ENCODE measurements at places on chromosomes 5 and 9. TPM values are rescaled to one million over a fixed set of nuclear protein-coding genes. Genes with fewer than 3 reads are reported as not detected.

UBE2QL1 gene
- total RNA-seq: not detected

NR2F1-AS1 gene
- 2.7 TPM for total RNA-seq

HRCT1 gene
- 60.2 TPM for total RNA-seq

SPATA31A1 gene
- total RNA-seq: not detected

DNA sequence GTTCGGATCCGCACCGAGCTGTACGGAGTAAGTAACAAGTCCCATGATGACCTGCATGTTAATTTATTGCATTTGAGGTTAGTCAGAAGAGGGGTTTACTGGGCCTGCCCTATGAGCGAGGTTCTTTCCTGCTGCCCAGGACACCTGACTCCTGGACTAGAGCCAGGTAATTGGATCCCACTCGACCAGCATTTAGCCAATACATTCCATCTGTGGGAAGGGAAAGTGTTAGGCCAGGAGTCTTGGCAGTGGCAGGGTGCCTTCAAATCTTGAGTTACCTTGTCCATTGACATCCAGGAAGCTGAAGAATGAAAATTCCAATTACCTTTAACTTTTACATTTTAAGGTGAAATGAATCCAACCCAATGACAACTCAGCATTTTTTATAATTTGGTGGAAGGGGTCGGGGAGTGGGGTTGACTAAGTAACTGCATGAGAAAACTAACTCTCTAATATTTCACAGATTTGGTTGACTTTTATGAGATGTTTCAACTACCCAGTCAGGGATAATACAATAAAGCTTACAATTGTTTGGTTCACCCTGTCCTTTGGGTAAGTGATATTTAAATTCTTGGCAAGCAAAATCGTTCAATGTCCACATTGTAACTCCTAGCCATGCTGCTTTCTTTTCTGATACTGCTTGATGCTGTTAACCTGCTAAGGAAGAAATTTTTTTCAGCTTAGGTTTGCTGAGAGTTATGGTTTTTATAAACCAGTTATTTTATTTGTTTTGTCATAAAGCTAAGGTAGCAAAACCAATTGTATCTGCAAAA, 111.6 kb upstream of the IQGAP2 start:
- peak overlapping the region; percentile 32 for H3K27ac ChIP-seq
- no peaks in the 10 kb centered on the region for H3K27me3 ChIP-seq
- DNase-seq: no peak
- H3K4me3 ChIP-seq: no peak overlapping the region
- no peaks in the 10 kb centered on the region for H3K4me1 ChIP-seq
- H3K36me3 ChIP-seq: no peaks in the 10 kb centered on the region

DNA sequence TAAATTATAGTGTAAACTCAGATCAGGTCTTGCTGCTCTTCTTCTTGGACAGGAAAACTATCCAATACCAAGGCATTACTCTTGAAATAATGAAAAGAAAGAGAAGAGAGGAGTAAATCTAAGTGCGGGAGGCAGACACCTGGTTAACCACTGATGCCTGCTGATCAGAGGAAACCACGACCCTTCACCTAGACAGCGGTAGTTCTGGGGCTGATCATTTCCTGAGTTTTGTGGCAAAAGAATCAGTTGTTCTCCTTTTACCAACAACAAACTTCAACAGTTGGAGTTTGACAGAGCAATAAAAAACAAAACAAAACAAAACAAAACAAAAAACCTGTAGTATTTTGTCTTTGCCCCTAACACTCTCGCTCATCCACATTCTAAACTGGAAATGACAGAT, 3.0 kb downstream of the RLN1 start:
- H3K27ac ChIP-seq: no peak overlapping the region
- no peaks in the 10 kb centered on the region for H3K4me1 ChIP-seq
- H3K4me3 ChIP-seq: no peak overlapping the region
- DNase-seq: no peak
- no peaks in the 10 kb centered on the region for H3K27me3 ChIP-seq

- no peak overlapping the region for H3K27ac ChIP-seq
- no peaks in the 10 kb centered on the region for H3K27me3 ChIP-seq
- DNase-seq: no peak
- H3K4me1 ChIP-seq: no peaks in the 10 kb centered on the region
- H3K4me3 ChIP-seq: no peak overlapping the region
Measured at GRCh38 chr5:3222924-3223323, 372.7 kb upstream of the IRX1 start.

GRCh38 chr5:87313216-87313615, 45.5 kb downstream of the RASA1 start:
- H3K27me3 ChIP-seq: no peaks in the 10 kb centered on the region
- H3K27ac ChIP-seq: no peak overlapping the region
- no peaks in the 10 kb centered on the region for H3K4me1 ChIP-seq
- H3K4me3 ChIP-seq: no peak overlapping the region

GRCh38 chr5:157143127-157143971, 684 bp upstream of the MED7 start:
- peak; percentile 44 for DNase-seq
- peak overlapping the region; percentile 42 for H3K4me3 ChIP-seq
- H3K36me3 ChIP-seq: no peaks in the 10 kb centered on the region
- H3K4me1 ChIP-seq: peaks cover 7% of the 10 kb centered on the region

DNA sequence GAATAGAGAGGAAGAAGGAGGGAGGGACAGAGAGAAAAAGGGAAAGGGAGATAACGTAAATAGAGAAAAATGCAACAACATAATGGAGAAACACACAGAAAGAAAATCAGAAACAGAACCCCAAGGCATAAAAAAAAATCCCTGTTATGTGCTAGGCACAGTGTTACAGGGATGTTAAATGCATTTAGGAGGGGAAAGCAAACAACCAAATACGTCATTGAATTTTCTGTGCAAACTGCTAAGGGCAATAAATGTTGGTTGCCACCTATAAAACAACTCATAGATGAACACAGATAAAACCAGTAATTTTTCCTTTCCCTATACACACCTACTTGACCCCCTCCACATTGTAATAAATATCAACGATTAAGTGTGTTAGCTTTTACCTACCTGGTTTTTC, 51.3 kb upstream of the ASTN2 start:
- H3K27me3 ChIP-seq: no peaks in the 10 kb centered on the region
- H3K36me3 ChIP-seq: no peaks in the 10 kb centered on the region
- H3K27ac ChIP-seq: no peak overlapping the region
- DNase-seq: no peak
- H3K4me1 ChIP-seq: no peaks in the 10 kb centered on the region

DNA sequence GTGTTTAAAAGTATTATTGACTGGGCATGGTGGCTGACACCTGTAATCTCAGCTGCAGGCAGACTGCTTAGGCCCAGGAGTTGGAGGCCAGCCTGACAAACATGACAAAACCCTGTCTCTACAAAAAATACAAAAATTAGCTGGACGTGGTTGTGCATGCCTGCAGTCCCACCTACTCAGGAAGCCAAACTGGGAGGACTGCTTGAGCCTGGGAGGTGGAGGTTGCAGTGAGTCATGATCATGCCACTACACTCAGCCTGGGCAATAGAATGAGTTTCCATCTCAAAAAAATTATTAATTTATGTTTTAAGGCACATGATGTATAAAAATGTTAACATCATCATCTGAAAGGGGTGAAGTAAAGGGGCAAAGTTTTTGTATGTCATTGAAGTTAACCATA, 49.7 kb upstream of the FNIP1 start:
- H3K27ac ChIP-seq: no peak overlapping the region
- no peaks in the 10 kb centered on the region for H3K36me3 ChIP-seq
- H3K4me1 ChIP-seq: no peaks in the 10 kb centered on the region
- no peak for DNase-seq

DNA sequence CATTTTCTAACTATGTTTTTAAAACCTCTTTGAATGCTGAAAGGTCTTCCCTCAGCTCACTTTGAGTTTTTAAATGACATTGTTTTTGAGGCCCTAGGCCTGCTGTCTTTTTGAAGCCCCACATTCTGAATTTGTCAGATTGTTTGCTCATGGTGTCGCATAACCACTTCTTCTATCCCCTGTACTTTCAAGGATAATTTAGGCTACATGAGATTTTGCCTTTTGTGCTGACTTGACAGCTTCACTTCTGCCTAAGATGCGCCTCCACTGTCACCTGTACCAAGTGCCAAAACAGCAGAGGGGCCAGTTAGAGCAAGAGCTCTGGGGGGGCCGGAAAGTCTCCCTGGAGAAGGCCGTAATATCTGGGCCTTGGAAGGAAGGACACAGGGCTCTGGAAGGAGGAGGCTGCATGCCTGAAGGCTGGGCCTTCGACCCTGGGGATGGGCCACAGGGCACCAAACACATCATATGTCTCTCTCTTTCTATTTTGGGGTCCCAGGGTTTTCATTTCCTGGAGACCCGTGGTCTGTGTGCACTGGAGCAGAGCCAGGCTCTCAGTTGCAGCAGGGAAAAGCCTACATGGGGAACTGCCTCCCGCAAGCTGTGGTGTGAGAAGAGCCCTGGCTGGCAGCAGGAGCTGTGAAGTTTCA, 49.1 kb downstream of the NDST1 start:
- no peak for DNase-seq
- no peak overlapping the region for H3K27ac ChIP-seq
- peaks cover 11% of the 10 kb centered on the region for H3K36me3 ChIP-seq
- no peaks in the 10 kb centered on the region for H3K27me3 ChIP-seq
- H3K4me1 ChIP-seq: no peaks in the 10 kb centered on the region
- no peak overlapping the region for H3K4me3 ChIP-seq

DNA sequence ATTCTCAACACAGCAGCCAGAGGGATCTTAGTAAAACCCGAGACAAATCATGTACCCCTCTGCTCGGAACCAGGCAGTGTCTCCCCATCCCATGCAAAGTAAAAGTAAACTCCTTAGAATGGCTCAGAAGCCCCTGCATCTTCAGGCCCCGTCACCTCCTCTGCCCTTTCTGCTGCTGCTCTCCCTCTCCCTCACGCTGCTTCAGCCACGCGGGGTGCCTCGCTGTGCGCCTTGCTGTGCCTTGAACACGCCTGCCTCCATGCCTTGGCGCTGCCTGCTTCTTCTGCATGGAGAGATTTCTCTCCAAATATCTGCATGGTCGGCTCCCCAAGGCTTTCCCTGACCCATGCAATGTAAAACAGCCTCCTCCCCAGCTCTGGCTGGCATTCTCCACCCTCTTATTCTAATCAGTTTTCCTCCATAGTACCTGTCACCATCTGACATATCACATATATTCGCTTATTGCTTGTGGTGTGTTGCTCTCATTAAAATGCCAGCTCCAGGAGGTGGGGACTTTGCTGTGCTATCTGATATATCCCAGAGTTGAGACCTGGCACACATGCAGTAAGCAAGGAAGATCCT, 8.0 kb downstream of the GPRIN1 start:
- H3K4me1 ChIP-seq: peaks cover 5% of the 10 kb centered on the region
- peaks cover 8% of the 10 kb centered on the region for H3K27me3 ChIP-seq
- no peaks in the 10 kb centered on the region for H3K36me3 ChIP-seq

GRCh38 chr5:30930736-30931135, 262.8 kb upstream of the CDH6 start:
- H3K27ac ChIP-seq: no peak overlapping the region
- H3K36me3 ChIP-seq: no peaks in the 10 kb centered on the region
- H3K4me3 ChIP-seq: no peak overlapping the region
- H3K4me1 ChIP-seq: no peaks in the 10 kb centered on the region

- no peak overlapping the region for H3K27ac ChIP-seq
- no peaks in the 10 kb centered on the region for H3K36me3 ChIP-seq
- DNase-seq: no peak
- H3K4me3 ChIP-seq: no peak overlapping the region
- peaks cover 6% of the 10 kb centered on the region for H3K4me1 ChIP-seq
Measured at GRCh38 chr9:92467041-92467440, 15.3 kb downstream of the ASPN start.

GRCh38 chr5:1875843-1876659, 6.7 kb downstream of the IRX4 start:
- no peaks in the 10 kb centered on the region for H3K4me1 ChIP-seq
- H3K27ac ChIP-seq: no peak overlapping the region
- H3K27me3 ChIP-seq: peaks cover 99% of the 10 kb centered on the region
- DNase-seq: no peak
- H3K36me3 ChIP-seq: no peaks in the 10 kb centered on the region

DNA sequence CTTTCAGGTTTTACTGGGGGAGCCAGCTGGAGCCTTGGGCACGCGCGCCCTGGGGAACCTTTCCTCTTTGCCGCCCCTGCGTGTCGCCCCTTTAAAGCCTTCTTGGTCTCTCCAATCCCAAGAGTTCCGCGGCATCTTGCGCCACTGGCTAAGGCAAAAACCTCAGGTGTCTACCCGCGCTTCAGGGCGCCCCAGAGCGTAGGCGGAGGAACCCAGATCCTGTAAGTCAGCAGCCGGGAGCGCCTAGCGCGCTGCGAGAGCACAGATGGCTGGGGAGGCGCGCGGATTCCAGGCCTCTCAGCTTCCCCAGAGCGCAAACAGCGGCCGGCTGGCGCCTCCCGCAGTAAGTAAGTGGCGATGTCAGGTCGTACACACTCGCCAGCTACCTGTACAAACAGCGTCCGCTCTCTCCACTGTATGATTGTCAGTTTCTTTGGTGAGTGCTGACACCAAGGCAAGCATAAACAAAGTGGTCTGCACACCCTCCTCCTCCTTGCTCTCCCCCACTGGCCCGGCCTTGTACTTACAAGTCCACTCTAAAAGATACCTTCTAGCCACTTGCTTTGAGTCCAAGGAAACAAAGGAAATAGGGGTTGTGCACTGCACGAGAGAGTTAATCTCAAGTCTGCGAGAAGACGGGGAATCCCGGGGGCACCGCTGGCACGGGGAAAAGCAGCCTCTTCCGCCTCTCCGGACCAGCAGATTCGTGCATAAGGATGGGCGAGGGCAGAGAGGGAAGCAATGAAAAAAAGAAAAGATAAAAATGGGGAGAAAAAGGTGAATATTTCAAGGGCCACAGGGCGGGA, 2.9 kb downstream of the HTR1A start:
- no peaks in the 10 kb centered on the region for H3K36me3 ChIP-seq
- peaks cover 42% of the 10 kb centered on the region for H3K27me3 ChIP-seq
- no peak overlapping the region for H3K4me3 ChIP-seq
- no peak overlapping the region for H3K27ac ChIP-seq

GRCh38 chr5:7742241-7742656, 108.7 kb downstream of the CFAP90 start:
- no peaks in the 10 kb centered on the region for H3K36me3 ChIP-seq
- H3K4me3 ChIP-seq: no peak overlapping the region
- H3K4me1 ChIP-seq: no peaks in the 10 kb centered on the region
- H3K27me3 ChIP-seq: no peaks in the 10 kb centered on the region
- H3K27ac ChIP-seq: no peak overlapping the region

Data from transverse colon (tissue), 4 donors.